ENCODE measurements at places on chromosomes 11 and 22.

- DNase-seq: no peak
Observed at GRCh38 chr11:15591112-15591537, 476.4 kb downstream of the INSC start.

- no peak for DNase-seq
Observed at GRCh38 chr11:125933030-125933813, 12.6 kb upstream of the VSIG10L2 start.

- no peak for DNase-seq
Observed at GRCh38 chr11:889687-890475, 20.7 kb downstream of the CHID1 start.

GRCh38 chr11:6703247-6704063 lies 20.3 kb upstream of the MRPL17 start:
- DNase-seq: peak; percentile 41

DNA sequence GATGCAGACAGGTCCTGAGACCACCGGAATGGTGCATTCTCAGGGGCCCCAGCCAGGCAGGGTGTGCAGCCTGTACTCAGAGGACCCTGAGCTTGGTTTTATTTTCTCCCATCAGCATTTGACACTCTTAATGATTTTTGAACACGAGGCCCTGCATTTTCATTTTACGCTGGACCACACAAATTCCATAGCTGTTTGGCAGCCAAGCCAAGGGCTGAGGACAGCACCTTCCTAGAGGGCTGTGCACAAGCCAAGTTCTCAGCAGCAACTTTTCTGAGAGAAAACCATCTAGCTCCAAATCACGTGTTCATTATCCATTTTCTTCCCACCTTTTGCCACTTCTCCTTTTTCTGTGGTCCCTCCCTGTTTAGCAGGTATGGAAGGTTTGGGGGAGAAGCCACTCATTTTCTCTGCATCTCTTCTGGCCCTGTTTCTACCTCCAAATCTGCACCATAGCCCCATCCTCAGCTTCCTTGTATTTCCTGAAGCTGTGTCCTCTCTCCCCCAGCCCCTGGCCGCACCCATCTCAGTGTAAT lies 60.4 kb downstream of the TRAF6 start:
- DNase-seq: no peak

- no peak for DNase-seq
Observed at GRCh38 chr11:103703437-103703836, 333.0 kb upstream of the DDI1 start.

Data from D341Med (cell line).